ENCODE measurements at places on chromosomes 12 and 14.

- DNase-seq: no peak
Measured at GRCh38 chr14:95264271-95264973, 55.3 kb downstream of the CLMN start.

GRCh38 chr12:120961604-120962531 lies 16.5 kb upstream of the HNF1A start:
- DNase-seq: no peak

GRCh38 chr14:73759183-73759713 lies 45.1 kb upstream of the PNMA1 start:
- DNase-seq: no peak

DNA sequence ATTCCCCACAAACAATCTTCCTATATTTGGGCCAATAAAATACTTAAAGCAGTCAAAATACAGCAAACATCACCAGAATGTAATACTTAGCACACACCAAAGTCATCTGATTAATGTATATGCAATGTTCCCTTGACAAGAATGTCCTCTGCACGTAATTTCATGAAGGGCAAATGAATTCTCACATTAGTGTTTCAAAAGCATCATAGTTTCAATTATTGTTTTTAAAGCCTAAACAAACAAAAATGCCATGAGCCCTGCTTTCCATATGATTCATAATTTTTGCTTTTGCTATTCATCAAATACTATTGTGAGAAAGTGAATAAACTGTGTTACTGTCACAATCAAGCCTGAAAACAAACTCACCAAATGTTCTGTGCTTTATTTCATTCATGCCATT lies 156.0 kb downstream of the EPS8 start:
- no peak for DNase-seq

GRCh38 chr12:50017641-50018040 lies 7.7 kb downstream of the RACGAP1 start:
- no peak for DNase-seq

- DNase-seq: no peak
Measured at GRCh38 chr14:105333613-105334364, 19.2 kb downstream of the PACS2 start.

DNA sequence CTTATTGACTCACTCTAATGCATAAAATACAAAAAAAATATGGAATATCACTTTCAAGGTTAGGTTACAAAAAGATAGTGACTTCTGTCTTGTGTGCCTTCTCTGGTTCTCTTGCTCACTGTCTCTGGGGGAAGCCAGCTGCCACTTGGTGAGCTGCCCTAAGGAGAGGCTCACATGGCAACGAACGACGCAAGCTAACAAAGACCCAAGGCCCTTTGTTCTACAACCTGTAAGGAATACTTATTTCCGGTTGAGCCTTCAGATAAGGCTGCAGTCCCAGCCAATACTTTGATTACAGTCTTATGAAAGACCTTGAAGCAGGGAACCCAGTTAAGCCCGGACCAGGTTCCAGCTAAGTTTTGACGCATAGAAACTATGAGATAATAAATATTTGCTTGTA lies 242.4 kb upstream of the TBX3 start:
- no peak for DNase-seq

GRCh38 chr12:15858353-15858752 lies 23.8 kb upstream of the STRAP start:
- DNase-seq: no peak

GRCh38 chr12:51714666-51715065 lies 123.6 kb downstream of the SCN8A start:
- no peak for DNase-seq
